ENCODE measurements at places on chromosomes 3 and 15.

DNA sequence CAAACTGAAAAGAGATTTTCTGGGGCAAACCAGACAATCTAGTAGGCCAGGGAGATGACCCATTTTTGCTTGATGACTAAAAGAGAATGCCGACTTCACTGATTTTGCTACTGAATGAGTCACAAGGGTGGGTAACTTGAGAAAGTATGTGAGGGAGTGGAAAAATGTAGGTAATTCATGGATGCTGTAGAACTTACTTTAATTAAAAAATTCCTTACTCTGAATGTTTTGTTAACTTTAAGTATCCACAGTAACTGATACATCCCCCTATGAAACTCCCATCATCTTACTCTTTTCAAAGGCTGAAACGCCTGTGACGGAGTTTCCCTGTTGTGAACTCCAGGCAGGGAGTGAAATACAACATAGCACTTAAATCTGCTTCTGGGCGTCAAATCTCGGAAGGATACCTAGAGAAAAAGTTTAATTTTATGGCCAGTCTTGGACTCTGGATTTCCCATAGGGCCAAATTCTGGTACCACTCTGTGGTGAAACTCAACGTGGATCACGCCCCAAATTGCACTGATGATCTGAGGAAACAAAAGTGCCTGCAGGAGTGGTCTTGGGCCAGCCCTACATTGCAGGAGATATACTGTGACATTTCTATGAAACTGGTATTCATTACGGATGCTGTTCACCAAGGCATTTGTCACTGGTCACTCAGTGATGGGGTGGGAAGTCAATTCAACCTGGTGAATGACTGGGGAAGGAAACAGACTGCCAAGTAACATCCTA is 24.0 kb downstream of the GOLIM4 start:
- DNase-seq: no peak

- no peak for DNase-seq
Measured at GRCh38 chr3:48585411-48585810, 9.7 kb downstream of the COL7A1 start.

DNA sequence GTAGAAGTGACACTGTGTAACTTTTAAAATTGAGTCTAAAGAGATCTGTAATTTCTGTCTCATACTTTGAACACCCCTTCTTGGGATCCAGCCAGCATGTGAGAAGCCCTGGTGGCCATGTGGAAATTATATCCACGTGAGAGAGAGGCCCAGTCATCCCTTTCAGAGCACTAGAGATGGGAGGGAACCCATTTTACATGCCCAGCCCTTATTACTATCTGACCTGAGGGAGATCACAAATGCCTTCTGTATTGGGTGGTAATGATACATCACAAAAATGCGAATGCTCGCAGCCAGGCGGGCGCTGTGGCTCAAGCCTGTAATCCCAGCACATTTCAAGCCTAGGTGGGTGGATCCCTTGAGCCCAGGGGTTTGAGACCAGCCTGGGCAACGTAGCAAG is 27.3 kb upstream of the TRAK1 start:
- no peak for DNase-seq

DNA sequence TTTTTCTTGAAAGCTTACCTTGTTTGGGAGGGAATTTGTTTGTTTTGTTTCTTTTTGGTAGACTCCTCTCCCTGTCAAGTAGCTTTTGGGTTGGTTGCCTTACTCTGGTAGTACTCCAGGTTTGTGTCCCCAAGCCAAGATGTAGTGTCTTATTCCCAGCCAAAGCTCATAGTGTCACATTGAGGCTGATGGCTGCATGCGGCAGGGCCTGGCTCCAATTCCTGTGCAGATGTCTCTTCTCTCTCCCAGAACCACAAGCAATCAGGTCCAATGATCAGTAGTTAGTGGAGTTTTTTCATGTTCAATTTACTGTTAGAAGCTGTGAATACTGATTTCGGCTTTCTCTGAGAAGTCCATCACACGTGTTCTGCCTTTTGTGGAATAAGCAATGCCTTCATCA is 221.1 kb upstream of the THBS1 start:
- no peak for DNase-seq

DNA sequence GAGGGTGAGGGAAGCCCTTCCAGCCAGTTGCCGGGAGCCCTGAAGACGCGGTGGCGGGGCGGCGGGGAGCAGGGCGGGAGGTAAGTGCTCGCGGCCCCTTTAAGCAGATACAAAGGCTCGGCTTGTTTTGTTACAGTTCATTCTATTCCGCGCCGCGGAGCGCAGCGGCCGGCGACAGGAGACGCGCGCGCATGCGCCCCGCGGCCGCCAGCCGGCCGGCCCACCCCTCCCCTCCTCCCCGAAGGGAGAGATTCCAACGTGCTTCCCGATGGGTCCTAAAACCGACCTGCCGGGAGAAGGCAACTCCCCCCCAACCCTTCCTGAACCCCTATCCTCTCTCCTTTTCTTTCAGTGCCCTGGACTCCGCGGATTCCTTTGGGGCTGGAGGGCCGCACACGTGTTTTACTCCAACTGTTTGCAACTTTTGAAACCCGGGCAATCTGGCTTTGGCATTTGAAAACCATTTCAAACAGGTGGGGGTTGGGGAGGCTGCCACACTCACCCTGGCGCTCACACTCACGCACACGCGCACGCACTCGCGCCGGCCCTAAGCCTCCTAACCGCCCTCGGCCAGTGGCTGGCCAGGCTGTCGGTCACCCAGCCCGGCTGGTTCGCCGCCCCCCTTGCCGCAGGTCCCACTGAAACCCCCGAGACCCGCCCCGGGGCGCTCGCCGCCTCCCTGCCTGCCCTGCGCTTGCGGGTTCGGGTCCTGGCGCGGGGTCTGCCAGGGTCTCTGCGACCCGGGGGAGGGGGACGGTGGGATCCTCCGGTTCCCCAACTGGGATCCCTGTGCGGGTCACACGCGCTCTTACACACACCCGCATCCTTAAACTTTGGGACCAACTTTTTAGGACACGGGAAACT is at the start of gene MAGI1:
Gene MAGI1, minus strand, starts transcription at position 193 of the 864 bp plus-strand sequence. CDS start 610 bp downstream, outside the sequence.
- no peak for DNase-seq

DNA sequence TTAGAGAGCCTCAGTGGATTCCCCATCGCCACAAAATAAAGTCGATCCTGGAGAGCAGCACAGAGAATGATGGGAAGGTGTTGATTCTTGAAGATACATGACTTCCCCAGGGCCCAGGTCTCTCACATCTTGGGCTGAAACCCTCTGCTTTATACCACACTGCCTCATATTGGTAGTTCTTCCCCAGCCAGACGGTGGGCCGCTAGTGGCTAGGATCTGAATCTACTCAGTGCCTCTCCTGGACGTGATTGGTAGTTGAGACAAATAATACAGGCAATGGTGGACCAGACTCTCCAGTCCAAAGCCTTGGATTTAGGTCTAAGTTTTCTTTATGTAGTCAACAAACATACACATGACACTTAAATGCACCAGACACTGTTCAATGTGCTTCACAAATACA is 49.7 kb downstream of the RAB11A start:
- no peak for DNase-seq
